Natural killer cell treated with Interleukin-12 subunit alpha and Interleukin-12 subunit beta and Interleukin-15 and Interleukin-18, amount 100 ng/mL, for 72 hours (primary cell): ENCODE measurements at places on chromosomes 13 and 19. TPM values are rescaled to one million over a fixed set of nuclear protein-coding genes. Genes with fewer than 3 reads are reported as not detected.

FAAP24 gene
- 6.6 TPM for total RNA-seq

DNA sequence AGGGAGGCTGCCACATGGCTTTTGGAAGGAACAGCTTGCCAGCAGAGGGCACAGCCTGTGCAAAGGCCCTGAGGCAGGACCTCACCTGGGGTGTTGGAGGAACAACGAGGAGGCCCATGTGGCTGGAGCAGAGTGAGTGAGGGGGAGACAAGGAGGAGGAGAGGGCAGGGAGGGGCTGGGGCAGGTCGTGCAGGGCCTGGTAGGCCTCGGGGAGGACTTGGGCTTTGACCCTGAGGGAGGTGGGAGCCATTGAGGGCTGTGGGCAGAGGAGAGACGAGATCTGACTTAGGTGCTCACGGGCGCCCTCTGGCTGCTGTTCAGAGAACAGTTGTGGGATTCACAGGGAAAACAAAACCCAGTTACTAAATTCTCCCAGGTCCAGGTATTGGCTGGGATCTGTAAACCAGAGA is 25.2 kb downstream of the ZNRF4 start:
- H3K27ac ChIP-seq, result no peak overlapping the region
- H3K4me3 ChIP-seq, result no peak overlapping the region
- H3K36me3 ChIP-seq, result no peaks in the 10 kb centered on the region
- DNase-seq, result no peak
- H3K4me1 ChIP-seq, result no peaks in the 10 kb centered on the region
- peaks cover 33% of the 10 kb centered on the region for H3K27me3 ChIP-seq

GRCh38 chr13:94093652-94094315 is 385.7 kb downstream of the DCT start:
- peaks cover 3% of the 10 kb centered on the region for H3K27me3 ChIP-seq
- DNase-seq, result no peak
- no peaks in the 10 kb centered on the region for H3K4me1 ChIP-seq
- H3K27ac ChIP-seq, result no peak overlapping the region
- H3K36me3 ChIP-seq, result no peaks in the 10 kb centered on the region

- peaks cover 26% of the 10 kb centered on the region for H3K4me1 ChIP-seq
- H3K36me3 ChIP-seq, result no peaks in the 10 kb centered on the region
- no peak for DNase-seq
- no peak overlapping the region for H3K27ac ChIP-seq
- H3K27me3 ChIP-seq, result peaks cover 5% of the 10 kb centered on the region
Observed at GRCh38 chr13:94239135-94239534, 240.3 kb downstream of the DCT start.

GRCh38 chr13:79336966-79337365 is 69.1 kb downstream of the RBM26 start:
- peaks cover 33% of the 10 kb centered on the region for H3K36me3 ChIP-seq
- H3K4me3 ChIP-seq, result peak overlapping the region; percentile 13
- no peak overlapping the region for H3K27ac ChIP-seq
- no peaks in the 10 kb centered on the region for H3K27me3 ChIP-seq
- no peaks in the 10 kb centered on the region for H3K4me1 ChIP-seq

PEG3 gene
- total RNA-seq, result not detected

DNA sequence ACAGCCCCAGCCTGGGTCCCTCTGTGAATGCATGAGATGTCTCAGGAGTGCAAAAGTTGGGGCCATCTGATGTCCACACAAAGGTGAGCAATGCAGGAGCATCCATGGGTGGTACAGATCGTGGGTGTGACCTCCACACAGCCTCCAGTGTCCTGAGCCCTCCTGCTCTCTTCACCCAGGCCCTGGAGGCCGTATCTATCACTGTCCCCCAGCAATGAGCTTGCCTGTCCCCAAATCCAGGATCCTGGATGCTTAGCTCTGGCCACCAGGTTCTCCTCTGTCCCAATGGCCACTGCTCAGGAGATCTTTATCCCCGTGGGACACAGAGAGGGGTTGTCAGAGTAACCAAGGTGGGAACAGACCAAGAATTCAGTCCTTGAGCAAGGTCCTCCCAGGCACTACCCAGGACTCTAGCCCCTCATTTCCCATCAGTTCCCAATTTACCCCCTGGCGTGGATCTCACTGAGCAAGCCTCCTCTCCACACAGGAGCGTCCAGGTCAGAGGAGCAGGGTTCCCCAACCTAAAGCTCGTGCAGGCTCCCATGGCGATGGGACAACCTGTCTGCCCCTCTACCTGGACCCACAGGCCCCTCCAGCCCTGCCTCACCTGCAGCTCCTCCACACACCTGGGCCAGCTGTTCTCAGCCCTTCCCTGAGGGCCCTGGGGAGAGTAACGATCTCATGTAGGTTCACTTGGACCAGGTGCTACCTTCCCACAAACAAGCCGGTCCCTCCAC is 11.3 kb downstream of the CEACAM21 start:
- H3K4me1 ChIP-seq, result peaks cover 9% of the 10 kb centered on the region
- no peak overlapping the region for H3K4me3 ChIP-seq
- no peaks in the 10 kb centered on the region for H3K27me3 ChIP-seq
- no peak for DNase-seq
- H3K27ac ChIP-seq, result no peak overlapping the region

- no peak overlapping the region for H3K27ac ChIP-seq
- no peaks in the 10 kb centered on the region for H3K27me3 ChIP-seq
- peaks cover 21% of the 10 kb centered on the region for H3K4me1 ChIP-seq
- DNase-seq, result no peak
- H3K36me3 ChIP-seq, result peaks cover 5% of the 10 kb centered on the region
Observed at GRCh38 chr19:46732966-46733689, 12.7 kb upstream of the FKRP start.

DNA sequence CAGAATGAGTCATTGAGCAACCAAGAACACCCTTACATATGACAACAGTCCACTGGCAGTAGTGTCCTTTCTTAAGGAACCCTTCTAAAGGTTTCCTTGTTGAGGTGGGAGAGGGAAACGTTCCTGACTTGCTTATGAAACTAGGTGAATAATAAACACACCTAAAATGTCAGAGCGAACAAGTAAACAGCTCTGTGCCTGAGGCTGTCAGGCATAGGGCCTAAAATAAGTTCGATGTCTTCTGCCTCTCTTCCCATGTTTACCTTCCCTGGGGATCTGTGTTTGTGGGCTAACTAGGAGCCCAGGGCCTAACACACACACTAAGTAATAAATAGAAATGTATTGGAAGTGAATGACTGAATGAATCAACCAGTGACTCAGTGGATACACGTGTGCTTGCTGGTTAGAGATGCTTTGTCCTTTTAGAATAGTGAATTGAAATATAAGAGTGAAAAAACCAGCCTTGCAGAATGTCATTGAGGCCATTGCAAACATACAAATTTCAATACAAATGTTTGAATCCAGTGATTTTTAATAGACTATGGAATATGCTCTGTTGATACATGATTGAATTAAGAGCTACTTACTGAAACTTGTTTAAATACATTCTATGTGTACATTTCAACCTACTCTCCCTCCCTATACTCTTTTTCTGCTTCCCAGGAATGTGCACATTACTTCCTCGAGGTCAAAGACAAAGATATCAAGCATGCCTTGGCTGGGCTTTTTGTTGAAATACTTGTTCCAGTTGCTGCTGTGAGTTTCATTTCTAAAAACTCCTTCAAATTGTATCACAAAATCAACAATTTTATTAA is 102.9 kb downstream of the FRY start:
- H3K36me3 ChIP-seq, result no peaks in the 10 kb centered on the region
- no peak for DNase-seq
- H3K27me3 ChIP-seq, result no peaks in the 10 kb centered on the region
- no peak overlapping the region for H3K4me3 ChIP-seq
- H3K27ac ChIP-seq, result no peak overlapping the region

GRCh38 chr13:110713642-110713952 is at the start of gene ING1:
ING1 (plus strand) TSS chr13:110713700; CDS start chr13:110714150, 450 bp downstream.
- no peaks in the 10 kb centered on the region for H3K27me3 ChIP-seq
- H3K4me1 ChIP-seq, result peaks cover 23% of the 10 kb centered on the region
- DNase-seq, result no peak
- H3K36me3 ChIP-seq, result no peaks in the 10 kb centered on the region

DNA sequence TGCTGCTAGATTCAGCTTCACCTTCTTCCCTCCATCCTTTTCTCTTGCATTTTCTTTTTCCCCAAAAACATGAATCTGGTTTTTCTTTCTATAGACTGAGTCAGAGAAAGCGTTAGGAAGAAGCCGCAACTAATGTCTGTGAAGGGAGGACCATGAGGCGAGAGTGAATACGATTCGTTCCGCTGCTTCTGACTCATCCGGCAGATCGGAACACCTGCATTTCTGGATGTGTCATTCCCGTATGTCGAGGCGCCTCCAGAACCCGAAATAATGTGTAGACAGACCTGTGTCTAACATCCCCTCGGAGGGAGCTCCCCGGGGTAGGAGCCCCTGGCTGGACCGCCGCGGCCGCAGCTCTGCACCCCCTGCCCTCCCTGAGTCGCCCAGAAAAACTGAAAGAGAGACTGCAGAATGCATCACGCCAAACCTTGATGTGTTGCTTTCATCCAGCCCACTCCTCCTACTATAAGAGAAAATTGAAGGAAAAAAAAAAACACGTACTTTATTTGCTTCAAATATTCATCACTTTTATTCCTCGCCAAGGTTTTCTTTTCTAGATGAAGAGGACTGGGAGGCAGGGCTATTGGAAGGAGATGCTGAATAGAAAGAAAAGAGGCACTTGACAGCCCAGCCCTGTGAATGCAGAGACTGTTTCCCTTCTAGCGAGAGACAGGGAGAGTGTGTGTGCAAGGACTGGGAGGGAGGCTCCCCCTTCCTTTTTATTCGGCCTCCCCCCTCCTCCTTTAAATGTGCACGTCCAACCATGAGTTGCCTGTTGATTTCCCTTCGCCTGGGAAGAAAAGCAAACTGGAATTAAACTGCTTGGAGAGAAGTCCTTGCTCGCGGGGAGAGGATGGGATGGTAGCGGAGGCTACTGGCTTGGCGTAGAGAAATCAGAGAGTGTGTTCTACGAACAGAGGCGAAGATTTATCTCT is 616 bp upstream of the PCDH17 start:
- peaks cover 10% of the 10 kb centered on the region for H3K36me3 ChIP-seq
- peaks cover 38% of the 10 kb centered on the region for H3K27me3 ChIP-seq
- no peaks in the 10 kb centered on the region for H3K4me1 ChIP-seq
- H3K4me3 ChIP-seq, result peak overlapping the region; percentile 37
- peak; percentile 51 for DNase-seq

DNA sequence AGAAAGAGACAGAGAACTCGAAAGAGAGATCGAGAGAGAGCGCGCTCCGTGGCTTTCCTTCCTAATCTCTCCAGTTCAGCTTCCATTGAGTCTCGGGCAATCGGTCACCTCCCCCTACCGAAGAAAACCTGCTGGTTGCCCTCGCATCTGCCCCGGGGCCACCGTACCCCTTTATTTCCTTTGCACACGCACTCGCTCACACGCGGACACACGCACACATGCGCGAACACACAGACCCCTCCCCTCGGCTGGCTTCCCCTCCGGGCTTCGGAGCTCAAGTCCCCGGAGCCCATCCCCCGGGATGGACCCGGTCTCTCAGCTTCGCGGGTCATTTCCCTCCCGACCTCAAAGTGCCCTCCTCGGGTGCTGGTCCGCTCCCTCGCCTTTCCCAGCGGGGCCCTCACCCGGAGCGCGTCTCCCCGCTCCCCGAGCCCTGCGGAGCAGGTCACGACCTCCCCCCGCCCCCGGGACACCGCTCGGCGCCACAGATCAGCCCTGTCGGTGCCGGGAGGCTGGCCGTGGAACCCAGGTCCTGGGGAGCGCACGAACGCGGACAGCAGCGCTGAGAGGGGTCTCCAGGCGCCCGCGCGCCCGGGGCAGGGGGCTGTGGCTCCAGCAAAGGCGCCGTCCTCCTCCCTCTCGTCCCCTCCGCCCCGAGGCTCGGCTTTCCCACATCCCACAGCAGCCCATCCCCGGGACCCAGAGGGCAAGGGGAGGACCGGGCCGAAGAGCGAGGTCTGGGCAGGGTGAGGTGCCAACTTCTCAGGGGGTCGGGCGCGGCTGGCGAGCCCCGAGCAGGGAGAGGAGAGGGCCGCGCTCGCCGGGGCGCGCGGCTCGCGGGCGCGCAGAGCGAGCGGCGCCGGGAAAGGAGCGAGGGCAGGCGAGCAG is 1.8 kb downstream of the DACH1 start:
- H3K36me3 ChIP-seq, result no peaks in the 10 kb centered on the region
- H3K27me3 ChIP-seq, result peaks cover 42% of the 10 kb centered on the region
- peak overlapping the region; percentile 36 for H3K27ac ChIP-seq
- peaks cover 15% of the 10 kb centered on the region for H3K4me1 ChIP-seq
- no peak for DNase-seq

GRCh38 chr19:37983153-37983552 is 76.1 kb downstream of the SIPA1L3 start:
- H3K4me3 ChIP-seq, result no peak overlapping the region
- no peak overlapping the region for H3K27ac ChIP-seq
- no peak for DNase-seq
- H3K4me1 ChIP-seq, result peaks cover 21% of the 10 kb centered on the region
- no peaks in the 10 kb centered on the region for H3K27me3 ChIP-seq

- no peaks in the 10 kb centered on the region for H3K36me3 ChIP-seq
- DNase-seq, result no peak
- H3K27me3 ChIP-seq, result peaks cover 6% of the 10 kb centered on the region
- H3K4me3 ChIP-seq, result no peak overlapping the region
Observed at GRCh38 chr13:28607187-28607955, 51.6 kb upstream of the POMP start.

DENND1C gene
- 131 TPM for total RNA-seq

- peaks cover 1% of the 10 kb centered on the region for H3K4me1 ChIP-seq
- H3K27me3 ChIP-seq, result no peaks in the 10 kb centered on the region
- no peak overlapping the region for H3K4me3 ChIP-seq
- no peak overlapping the region for H3K27ac ChIP-seq
Observed at GRCh38 chr19:1633269-1633826, 19.1 kb downstream of the TCF3 start.

- H3K4me3 ChIP-seq, result no peak overlapping the region
- H3K27me3 ChIP-seq, result no peaks in the 10 kb centered on the region
- peaks cover 30% of the 10 kb centered on the region for H3K4me1 ChIP-seq
Observed at GRCh38 chr19:7983995-7984837, 21.2 kb downstream of the ELAVL1 start.

KLK3 gene
- total RNA-seq, result not detected

- H3K36me3 ChIP-seq, result peaks cover 5% of the 10 kb centered on the region
- H3K27me3 ChIP-seq, result peaks cover 63% of the 10 kb centered on the region
- peaks cover 31% of the 10 kb centered on the region for H3K4me1 ChIP-seq
Observed at GRCh38 chr19:53908106-53908934, 758 bp upstream of the CACNG7 start.

C19orf67 gene
- total RNA-seq, result not detected

NKG7 gene
- 1,196 TPM for total RNA-seq

SLC10A2 gene
- not detected for total RNA-seq

GZMM gene
- 49.7 TPM for total RNA-seq

KLK2 gene
- not detected for total RNA-seq

TPP2 gene
- 60.2 TPM for total RNA-seq

GRCh38 chr13:46154136-46154801 is 27.7 kb downstream of the LCP1 start:
- H3K27me3 ChIP-seq, result no peaks in the 10 kb centered on the region
- no peak overlapping the region for H3K4me3 ChIP-seq
- peaks cover 45% of the 10 kb centered on the region for H3K4me1 ChIP-seq
- H3K36me3 ChIP-seq, result peaks cover 71% of the 10 kb centered on the region
- no peak for DNase-seq

SLC25A41 gene
- not detected for total RNA-seq
